ENCODE measurements at places on chromosomes 7 and 10. TPM values are rescaled to one million over a fixed set of nuclear protein-coding genes. Genes with fewer than 3 reads are reported as not detected.

Gene FAM25G
- not detected for total RNA-seq

Gene RARRES2
- 139 TPM for total RNA-seq

Gene PI4K2A
- total RNA-seq = 25.0 TPM

Gene ACSM6
- total RNA-seq = not detected

Gene WNT8B
- total RNA-seq = not detected

Gene KLF14
- total RNA-seq = under 0.01 TPM

Gene PPP1R3A
- not detected for total RNA-seq

Gene ZNF804B
- under 0.01 TPM for total RNA-seq

Gene TMEM130
- total RNA-seq = 1.3 TPM

Gene UNCX
- not detected for total RNA-seq

Gene AKR1C4
- total RNA-seq = not detected

Gene BBIP1
- 23.3 TPM for total RNA-seq

Gene IFIT1
- total RNA-seq = 70.8 TPM

Gene TAS2R3
- 1.3 TPM for total RNA-seq

Gene HKDC1
- total RNA-seq = 0.43 TPM

Gene UCMA
- total RNA-seq = not detected

Gene EPHA1
- total RNA-seq = 0.32 TPM
